Activated CD4-positive, alpha-beta memory T cell treated with anti-CD3 and anti-CD28 coated beads, Interleukin-2, amount 10 ng/mL, durations not matched to agents 7 days and 5 days (primary cell): ENCODE measurements at places on chromosomes 5 and 9.

DNA sequence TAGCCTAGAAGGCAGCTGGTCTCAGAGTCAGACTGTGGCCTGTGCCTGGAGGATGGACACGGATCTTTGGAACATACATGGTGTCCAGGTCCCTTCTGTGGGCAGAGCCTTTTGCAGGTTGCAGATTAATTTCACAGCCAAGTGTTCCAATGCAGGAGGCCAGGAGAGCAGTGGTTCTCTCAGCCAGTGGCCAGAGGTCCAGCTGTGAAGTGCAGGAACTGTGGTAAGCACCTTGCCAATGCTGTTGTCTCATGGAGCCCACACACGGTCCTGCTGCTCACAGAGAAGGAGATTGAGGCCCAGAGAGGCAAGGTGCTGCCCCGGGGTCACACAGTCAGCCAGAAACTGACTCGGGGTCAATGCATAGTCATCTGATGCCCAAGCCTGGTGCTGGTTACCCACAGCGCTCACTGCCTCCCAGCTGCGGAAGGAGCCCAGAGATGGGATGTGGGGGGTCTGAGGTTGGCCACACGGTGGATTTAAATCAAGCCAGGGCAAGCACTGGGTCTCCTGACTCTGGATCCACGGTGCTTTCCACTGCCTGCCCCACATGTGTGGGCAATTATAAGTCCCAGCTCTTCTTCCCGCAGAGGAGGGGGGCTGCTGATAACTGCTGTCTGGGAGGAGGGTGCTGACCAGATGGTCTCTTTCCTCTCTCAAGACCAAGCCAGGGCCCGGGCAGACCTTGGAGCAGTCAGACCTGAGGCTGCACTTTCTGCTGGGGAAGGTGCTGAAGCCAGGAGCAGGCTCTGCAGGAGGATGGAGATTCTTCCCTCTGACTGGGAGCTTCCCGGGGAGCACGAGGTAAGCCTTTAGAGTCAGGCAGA is 2.8 kb downstream of the PDGFRB start:
- no peak for DNase-seq

DNA sequence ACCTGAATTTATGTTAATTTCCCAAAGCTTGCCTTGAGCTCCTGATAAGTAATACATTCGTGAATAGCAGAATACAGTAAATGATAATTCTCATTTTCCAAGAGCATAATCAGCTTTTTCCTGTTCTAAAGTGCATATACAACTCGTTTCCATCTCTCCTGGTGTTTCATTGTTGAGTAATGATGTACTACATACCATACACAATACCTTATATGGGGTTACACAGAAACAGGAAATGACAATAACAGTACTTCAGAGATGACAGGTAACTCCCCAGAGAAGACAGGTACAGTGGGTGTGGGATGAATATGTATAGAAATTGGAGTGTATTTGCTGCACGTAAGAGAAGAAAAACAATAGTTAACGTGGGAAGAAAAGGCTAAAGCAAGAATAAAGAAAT is 287.1 kb downstream of the TENT4A start:
- no peak for DNase-seq

DNA sequence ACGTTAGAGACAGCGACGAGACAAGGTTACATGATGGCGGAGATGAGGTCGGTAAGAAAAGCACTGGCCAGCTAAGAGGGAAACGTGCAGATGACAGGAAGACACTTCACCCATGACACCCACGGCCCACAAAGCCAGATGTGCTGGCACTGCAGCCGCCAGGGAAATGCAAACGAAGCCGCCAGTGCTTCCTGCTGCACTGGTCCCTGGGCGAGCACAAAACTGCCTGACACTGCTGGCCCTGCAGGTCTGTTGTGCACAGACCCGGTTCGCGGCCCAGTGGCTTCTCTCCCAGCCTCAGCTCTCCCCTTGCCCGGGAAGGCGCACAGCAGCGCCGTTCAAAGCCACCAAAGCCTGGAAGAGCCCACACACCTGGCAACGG is 20.3 kb downstream of the QSOX2 start:
- DNase-seq: peak; percentile 43

DNA sequence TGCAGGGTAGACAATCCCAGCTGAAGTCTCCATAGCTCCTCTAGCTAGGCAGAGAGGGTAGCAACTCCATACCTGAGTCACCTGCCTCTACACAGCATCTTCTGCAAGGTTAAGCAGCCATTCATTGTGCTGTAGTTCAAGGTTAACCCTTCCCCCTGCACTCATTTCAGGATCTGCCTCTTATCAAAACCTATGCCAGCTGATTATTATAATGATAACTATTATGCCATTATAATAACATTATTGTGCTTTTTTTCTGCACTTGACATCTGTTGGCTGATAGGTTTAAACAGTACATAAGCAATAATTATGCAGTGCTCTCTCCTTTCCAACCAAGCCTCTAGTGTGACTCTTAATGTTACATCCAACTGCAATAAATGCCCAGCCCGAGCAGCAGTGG is 17.3 kb downstream of the SIL1 start:
- DNase-seq: no peak

DNA sequence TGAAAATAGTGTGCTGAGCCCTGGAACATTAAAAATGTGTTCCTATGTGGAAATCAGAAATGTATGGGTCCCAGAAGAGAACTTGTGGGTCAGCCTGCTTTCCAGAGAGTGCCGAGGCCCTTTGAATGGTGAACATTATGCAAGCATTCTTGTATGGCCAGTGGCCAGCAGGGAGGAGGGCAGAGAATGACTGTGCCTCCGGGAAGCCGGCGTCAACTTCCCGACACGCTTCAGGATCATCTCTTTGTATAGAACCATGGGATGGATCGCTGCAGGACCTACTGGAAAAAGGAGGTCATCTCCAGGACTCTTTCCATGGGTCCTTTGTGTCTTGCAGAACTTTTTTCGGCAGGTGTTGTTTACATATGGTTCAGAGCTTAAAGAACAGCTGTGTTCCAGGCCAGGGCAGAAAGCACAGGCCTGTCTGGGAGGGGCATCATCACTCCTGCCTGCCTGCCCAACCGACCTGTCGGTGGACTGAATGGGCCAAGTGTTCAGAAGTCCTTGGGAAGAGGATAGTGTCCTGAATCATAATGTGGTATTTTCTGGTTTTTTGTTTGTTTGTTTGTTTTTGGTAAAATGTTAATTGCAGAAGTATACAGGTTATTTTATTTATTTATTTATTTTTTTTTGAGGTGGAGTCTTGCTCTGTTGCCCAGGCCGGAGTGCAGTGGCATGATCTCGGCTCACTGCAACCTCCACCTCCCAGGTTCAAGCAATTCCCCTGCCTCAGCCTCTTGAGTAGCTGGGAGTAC is 9.0 kb downstream of the PRRC2B start:
- DNase-seq: no peak

DNA sequence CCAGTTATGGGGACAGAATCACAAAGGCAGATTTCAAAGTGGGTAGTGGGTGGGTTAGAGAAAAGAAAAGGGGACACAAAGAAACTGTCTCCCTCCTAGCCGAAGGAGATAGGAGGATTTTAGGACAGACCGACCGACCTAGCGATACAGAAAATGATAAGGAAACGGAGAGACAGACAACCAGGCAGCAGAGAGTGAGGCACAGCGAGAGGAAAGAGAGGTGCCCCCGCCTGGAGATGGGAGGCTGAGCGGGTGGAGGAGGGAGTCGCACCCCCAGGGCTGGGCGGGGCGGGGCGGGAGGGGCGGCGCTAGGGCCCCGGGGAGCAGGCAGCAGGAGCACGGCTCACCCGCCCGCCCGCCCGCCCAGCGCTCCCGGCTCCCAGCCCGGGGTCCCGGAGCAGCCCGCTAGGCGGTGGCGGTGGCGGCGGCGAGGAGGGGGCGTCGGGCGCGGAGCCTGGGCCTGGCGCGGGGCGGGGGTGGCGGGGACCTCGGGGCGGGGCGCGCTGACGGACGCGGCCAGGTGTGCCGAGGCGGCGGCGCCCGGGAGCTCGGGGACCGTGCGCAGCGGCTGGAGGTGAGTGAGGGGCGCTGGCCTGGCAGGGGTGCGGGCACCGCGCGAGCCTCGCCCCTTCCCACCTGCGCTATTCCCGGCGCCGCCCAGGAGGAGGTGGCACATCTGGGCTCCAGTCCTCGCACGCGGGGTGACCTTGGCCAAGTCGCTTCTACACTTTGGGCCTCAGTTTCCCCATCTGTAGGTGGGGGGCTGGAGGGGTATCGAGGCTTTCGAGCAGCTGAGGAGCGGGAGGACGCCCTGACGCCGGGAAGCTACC is 15.9 kb upstream of the SYNPO start:
- peak; percentile 20 for DNase-seq

GRCh38 chr9:15155826-15156225 is 151.2 kb downstream of the TTC39B start:
- no peak for DNase-seq

- no peak for DNase-seq
Observed at GRCh38 chr9:7542126-7542525, 257.5 kb downstream of the DMAC1 start.

DNA sequence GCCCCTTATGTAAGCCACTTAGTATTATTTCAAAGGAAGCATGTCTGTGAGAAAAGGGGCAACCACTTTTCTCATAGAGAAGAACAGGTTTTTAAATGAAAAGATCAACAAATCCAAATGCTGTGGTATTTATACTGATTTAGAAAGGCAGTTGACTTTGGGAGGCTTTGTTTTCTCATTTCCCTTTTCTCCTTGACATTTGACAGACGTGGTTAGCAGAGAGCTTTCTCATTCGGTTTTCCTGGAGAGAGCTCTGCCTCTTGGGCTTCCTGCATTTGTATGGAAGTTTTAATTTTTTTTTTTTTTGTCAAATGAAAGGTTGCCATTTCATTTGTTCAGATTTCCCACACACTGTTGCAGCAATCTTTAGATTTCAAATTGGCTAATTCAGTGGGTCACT is 62.5 kb downstream of the EXOSC2 start:
- DNase-seq: no peak

GRCh38 chr9:86795047-86795442 is 152.3 kb downstream of the GAS1 start:
- no peak for DNase-seq

- no peak for DNase-seq
Observed at GRCh38 chr9:122261469-122261881, 3.2 kb downstream of the RBM18 start.

- no peak for DNase-seq
Observed at GRCh38 chr5:92543201-92543600, 1037.8 kb downstream of the NR2F1-AS1 start.

- no peak for DNase-seq
Observed at GRCh38 chr5:43096916-43097315, 23.8 kb upstream of the ZNF131 start.

DNA sequence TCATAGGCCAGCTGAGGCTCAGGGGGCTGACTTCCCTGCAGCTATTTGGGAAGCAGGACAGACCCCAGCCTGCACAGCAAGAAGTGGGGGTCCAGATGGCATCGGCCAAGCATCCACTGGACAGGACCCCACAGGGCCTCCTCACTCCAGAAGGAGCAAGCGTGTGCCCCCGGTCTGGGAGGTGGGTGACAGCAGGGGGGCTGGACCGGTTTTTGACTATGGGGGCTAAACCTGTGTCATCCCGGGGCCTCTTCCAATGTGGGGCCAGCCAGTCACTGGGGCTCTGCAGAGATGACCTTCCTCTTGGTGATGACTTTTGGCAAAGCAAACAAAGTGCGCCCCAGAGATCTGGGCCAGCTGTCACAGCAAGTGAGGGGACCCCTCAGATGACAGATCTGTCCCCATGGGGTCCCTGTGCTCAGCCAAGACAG is 163.9 kb downstream of the OLFM1 start:
- no peak for DNase-seq

DNA sequence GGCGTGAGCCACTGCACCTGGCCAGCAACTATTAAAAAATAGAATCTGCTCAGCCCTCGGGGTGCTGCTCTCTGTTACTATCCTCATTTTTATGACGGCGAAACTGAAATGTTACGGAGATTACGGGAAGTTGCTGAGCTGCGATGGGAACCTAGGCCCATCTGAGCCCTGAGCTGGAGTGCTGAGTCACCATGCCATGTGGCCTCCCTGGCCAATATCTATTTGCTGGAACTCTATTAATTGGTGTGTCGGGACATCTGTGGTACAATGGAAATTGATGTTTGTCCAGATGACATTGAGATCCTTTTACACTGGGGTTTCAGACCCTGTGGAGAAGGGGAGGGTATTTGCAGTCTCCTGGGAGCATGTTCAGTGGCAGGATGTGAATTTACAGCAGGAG is 8.1 kb downstream of the PRDM12 start:
- DNase-seq: no peak

GRCh38 chr5:179802950-179803562 is 3.6 kb downstream of the MGAT4B start:
- no peak for DNase-seq

DNA sequence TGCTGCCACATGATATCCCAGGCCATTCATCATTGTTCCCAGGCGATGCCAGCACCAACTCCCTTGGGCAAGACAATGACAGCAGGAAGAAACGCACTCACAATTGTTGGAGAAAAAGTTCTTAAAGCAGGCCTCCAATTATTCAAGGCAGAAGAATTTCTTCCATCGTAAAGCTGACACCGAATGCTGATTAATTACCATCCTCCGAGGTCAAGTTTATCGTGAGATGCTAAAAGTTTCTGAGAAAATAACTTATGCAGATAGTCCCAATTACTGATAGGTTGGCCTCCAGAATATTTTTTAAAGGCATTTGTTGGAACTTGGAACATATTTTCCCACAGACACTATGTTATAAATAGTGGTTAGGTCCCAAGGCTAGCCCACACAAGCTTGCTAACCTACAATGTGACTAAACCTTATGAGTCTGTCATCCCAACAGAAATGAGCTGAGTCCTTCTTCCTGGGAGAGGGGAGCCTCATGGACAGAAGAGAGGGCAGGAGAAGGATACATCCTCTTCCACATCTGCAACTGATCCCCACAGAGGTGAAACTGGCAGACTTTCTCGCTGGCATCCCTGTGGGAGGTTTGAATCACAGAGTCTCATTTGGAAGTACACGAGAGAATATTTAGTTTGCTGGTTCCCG is 202.4 kb upstream of the TBC1D2 start:
- no peak for DNase-seq

GRCh38 chr5:33065131-33065530 is 354.0 kb downstream of the NPR3 start:
- DNase-seq: no peak

GRCh38 chr9:32787816-32788215 is 4.5 kb downstream of the TMEM215 start:
- no peak for DNase-seq
